ENCODE measurements at places on chromosomes 3 and 15.

DNA sequence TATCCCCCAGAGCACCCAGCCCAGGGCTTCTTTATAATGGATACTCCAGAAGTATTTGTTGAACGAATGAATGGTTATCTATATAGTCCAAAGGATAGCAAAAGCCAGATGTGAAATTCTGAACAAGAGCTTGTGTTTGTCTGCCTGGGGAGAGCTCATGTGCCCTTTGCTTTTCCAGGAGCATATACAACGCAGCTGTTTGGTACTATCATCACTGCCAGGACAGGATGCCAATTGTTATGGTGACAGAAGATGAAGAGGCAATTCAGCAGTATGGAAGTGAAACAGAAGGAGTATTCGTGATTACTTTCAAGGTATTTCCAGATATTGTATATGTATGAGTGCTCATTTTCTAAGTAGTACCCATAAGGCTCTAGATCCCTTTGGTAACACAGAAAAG, 15.2 kb downstream of the DIS3L start:
- DNase-seq: no peak

- no peak for DNase-seq
Observed at GRCh38 chr3:189502676-189503257, 128.4 kb upstream of the TP63 start.

GRCh38 chr3:127754411-127755304, 67.7 kb downstream of the MGLL start:
- no peak for DNase-seq

DNA sequence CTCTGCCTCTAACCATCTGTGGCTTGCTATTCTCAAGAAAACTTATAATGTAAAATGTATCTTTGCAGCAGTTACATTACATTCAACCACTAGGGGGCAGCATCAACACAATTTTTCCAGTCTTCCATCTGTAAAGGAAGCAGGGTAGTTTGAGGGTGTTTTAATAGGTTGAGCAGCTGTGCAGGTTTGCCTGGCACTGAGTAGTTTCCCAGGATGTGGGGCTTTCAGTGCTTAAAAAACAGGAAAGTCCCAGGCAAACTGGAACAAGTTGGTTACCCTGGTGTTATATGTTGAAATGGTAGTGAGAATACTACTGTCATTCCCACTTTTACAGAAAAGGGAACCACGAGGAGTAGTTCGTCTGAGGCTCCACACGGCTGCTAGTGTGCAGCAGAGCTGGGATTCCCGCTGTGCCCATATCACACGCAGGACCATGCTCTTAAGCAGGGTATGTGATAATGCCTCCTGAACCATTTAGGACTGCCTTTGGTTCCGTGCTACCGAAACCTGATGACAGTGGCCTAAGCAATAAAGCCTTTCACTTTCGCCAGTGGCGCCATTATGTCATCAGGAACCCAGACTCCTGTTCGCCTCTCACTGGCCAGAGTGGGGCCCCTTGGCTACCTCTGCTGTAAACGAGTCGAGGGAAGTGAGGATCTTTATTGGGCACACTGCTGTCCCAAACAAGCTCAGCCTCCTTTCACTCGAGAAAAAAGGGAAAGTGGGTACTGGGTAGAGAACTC, 64.7 kb upstream of the ZBTB38 start:
- peak; percentile 52 for DNase-seq

GRCh38 chr3:126365351-126366277, 8.4 kb upstream of the KLF15 start:
- no peak for DNase-seq

DNA sequence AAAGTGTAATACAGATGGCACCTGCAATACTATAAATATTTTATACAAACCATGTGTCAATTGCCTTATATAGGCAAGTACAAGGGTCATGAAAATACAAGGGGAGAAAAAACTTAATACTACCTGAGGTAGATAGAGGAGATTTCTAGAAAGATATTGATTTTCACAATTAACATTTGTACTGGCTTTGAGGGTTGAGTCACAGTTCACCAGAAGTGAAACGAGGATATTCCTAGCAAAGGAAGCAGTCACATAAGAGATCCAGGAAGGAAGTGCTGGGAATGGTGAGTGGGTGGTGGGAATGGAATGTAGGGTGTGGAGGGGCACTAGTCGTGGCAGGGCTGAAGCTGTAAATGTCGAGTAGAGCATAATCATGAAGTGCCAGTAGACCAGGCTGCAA, 108.7 kb downstream of the P2RY1 start:
- no peak for DNase-seq

GRCh38 chr3:4581498-4581897, 88.3 kb downstream of the ITPR1 start:
- DNase-seq: no peak

- peak; percentile 18 for DNase-seq
Observed at GRCh38 chr3:182795389-182795782, 2.1 kb downstream of the ATP11B start.

GRCh38 chr15:25439369-25439836, 579 bp upstream of the UBE3A start:
- no peak for DNase-seq

DNA sequence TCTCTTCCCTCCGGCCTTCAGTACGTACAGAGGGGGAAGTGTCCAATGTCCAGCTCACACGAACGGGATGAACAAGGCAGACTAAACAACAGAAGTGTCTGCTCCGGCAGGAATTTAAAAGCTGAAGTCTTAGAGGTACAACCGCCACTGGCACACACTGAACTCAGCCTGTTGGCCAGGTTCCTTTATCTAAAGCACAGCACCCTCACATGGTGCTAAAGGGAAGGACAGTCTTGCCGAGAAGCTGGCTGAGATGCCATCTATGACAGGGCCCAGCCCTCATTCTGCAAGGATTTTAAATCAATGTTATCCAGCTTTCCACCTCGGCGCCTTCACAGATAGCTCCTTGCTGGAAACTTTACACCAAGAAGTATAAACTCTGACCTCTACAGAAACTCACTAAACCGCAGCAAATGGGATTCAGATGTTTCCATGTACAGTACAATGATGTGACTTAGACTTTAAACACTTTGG, 2.8 kb downstream of the ADAMTS17 start:
- DNase-seq: no peak

- no peak for DNase-seq
Observed at GRCh38 chr3:123444023-123444422, 4.9 kb downstream of the ADCY5 start.

- no peak for DNase-seq
Observed at GRCh38 chr3:115709093-115709492, 85.8 kb downstream of the GAP43 start.

- no peak for DNase-seq
Observed at GRCh38 chr3:191372122-191372521, 41.8 kb upstream of the UTS2B start.

DNA sequence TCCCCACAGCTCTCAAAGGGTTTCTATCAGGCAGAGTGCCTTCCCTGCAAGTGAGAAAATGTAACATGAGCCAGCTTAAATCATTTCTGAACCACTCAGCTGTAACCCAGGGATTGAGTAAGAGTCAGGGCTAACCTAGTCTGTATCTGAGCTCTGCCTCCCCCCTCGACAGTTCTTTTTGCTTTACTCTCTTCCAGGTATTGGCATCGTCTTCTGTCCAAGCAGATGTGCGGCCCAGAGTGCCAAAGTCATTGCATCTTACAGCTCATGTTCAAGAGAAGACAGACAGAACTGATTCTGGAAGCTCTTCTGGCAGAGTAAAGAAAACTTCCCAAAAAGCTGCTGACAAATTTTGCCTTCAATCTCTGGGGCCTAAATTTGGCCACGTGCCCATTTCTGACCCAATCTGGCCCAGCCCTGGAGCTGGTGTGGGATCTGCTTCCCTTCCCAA, 74.8 kb downstream of the ABHD5 start:
- DNase-seq: no peak
